A549 treated with CpdA at 1 μM for 4 hours (cell line): ENCODE measurements at places on chromosomes 16 and 17. TPM values are rescaled to one million over a fixed set of nuclear protein-coding genes. Genes with fewer than 3 reads are reported as not detected.

ACLY gene
- 261 to 324 TPM (median 311 TPM) in 5 replicates for total RNA-seq

SRL gene
- 0.01 to 0.05 TPM (median 0.03 TPM) in 3 of 5 replicates, not detected in the others for total RNA-seq

CRHR1 gene
- 0.11 to 0.27 TPM (median 0.12 TPM) in 4 of 5 replicates, not detected in the other for total RNA-seq

BMERB1 gene
- total RNA-seq, result 70.6 to 109 TPM (median 86.2 TPM) in 5 replicates

C17orf50 gene
- 0.23 to 0.42 TPM (median 0.30 TPM) in 5 replicates for total RNA-seq

MYH1 gene
- not detected in 5 replicates for total RNA-seq
